ENCODE measurements at places on chromosomes 7 and 10.
A peak's percentile ranks its signal among the peaks of the same experiment; 100 is the strongest.

DNA sequence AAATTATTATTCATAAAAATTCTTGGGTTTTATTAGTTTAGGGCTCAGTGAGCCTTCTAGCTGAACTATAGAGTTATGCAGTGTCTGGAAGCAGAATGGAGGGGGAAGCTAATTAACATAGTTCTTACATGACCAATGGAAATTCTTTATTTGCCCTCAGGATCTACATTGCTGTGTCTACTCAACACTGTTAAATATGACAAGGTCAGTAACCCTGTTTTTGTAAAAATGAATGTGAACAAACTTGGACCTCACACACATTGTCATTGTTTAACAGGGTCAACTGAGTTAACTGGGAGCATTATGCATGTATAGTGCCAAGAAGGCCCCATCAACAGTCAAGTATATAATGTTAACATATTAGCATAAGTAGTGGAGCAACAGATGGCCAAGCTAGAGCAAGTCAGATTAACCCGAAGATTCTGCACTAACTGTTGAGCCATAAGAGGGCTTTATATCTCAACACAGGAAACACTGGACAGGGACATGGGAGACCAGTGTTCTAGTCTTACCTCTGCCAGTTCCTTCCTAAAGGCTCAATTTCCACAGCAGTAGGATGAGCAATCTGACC is 122.5 kb upstream of the SEM1 start:
- DNase-seq = no peak

GRCh38 chr10:43735907-43736306 is 87.2 kb upstream of the ZNF32 start:
- DNase-seq = no peak

DNA sequence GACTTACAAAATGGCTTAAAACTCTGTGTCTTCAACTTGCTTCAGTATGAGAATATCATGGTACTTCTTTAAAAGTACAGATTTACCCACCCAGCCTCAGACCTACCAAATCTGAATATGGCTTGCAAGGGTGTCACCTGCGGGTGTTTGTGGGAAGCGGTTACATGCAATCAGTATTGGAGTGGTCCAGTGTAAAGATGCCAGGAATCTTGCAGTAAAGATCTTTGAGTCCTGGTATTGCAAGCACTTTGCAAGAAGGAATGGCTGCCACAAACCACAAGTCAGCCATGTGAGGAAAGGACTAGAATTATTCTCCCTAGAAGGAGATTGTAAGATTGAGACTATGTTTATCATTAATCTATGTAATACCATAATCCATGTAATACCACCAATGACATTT is 115.1 kb downstream of the PON1 start:
- no peak for DNase-seq

- DNase-seq = no peak
Observed at GRCh38 chr10:133068111-133069032, 19.4 kb upstream of the ADGRA1 start.

- DNase-seq = no peak
Observed at GRCh38 chr7:5232485-5232837, 42.4 kb downstream of the WIPI2 start.

- DNase-seq = no peak
Observed at GRCh38 chr7:34761206-34761605, 103.2 kb downstream of the NPSR1 start.

GRCh38 chr10:28722065-28722803 is 44.9 kb downstream of the BAMBI start:
- no peak for DNase-seq

DNA sequence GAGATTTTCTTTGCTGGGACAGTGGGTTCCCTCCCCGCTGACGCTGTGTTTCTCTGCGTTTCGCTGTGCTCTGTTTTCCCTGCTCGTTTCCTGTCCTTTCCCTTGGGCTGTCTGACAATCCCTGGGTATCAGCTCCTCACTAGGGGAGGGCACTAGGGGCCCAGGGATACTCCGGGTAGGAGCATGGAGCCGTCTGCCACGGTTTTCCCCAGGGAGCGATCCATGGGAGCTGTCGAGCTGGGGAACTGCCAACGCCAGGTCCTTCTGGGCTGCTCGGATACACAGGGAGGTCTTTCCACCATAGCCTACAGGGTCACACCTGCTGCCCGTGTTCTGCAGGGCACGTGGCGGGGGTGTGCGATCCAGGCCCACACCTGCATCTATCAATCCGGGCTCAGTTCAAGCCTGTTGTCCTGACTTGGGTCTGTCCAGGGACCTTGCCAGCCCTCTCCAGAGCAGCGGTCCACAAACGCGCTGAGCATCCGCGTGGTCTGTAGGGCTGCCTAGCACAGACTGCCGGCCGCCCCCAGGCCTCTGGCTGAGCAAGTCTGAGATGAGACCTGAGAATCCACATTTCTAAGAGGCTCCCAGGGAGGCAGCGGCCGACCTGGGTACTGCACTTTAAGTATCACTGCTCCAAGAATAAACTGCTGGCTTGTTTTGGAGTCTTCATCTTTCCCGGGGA is 263.1 kb downstream of the ELFN1 start:
- DNase-seq = no peak

DNA sequence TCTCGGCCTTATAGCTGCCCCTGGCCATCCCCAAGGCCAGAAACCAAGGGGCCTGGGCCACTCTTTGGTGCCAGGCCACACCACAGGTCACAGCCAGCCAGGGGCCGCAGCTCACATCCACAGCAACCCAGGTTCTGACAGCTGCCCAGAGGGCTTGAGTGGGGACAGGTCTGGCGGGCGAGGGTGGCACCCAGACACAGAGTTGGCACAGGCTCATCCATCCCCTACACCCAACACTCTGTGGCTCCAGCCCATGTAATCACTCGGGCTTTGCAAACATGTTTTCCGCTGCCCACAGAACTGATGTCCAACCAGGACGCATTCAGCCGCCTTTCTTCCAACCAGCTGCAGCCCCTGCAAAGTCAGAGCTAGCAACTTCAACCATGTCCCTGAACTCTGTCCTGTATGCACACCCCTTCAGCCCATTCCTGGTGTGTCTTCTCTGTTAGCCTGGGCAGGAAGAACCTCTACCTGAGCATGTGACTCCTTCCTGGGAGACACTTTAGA is 57.7 kb upstream of the PPP2R2D start:
- DNase-seq = no peak

DNA sequence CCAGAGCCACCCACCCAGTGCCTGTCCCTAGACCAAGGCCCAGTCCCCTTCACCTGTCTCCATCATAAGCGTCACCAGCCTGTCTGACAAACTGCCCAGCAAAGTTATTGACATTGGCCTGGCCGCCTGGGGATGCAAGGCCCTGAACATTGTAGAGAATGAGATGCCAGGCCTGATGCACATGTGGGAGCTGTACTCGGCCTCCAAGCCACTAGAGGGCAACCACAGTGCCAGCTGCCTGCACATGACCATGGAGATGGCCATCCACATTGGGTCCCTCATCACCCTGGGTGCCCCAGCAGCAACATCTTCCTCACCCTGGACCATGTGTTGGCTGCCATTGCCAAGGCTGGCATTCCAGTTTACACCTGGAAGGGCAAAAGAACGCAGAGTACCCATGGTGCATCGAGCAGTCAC is 63.7 kb upstream of the ANTXRL start:
- no peak for DNase-seq

DNA sequence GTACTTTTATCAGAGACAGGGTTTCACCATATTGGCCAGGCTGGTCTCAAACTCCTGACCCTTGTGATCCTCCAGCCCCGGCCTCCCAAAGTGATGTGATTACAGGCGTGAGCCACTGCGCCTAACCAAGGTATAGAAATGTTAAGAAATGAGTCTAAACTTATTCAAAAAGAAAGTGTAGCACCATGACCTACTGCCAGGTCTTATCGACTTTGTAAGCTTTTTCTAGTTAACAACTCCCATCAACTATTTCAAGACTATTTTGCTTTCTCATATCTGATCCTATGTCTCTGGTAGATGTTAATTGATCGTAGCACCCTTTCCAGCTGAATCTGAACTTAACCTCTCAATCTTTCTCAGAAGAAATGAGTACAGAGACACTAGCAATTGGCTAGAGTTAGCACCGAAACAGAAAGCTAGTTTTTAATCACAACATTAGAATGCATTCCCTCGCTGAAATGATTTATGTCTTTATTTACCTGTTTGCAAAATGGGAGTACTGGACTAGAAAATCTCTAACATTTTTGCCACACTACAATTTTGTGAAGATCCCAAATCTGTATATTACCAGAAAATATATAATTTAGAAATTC is 114.0 kb upstream of the HGF start:
- no peak for DNase-seq

DNA sequence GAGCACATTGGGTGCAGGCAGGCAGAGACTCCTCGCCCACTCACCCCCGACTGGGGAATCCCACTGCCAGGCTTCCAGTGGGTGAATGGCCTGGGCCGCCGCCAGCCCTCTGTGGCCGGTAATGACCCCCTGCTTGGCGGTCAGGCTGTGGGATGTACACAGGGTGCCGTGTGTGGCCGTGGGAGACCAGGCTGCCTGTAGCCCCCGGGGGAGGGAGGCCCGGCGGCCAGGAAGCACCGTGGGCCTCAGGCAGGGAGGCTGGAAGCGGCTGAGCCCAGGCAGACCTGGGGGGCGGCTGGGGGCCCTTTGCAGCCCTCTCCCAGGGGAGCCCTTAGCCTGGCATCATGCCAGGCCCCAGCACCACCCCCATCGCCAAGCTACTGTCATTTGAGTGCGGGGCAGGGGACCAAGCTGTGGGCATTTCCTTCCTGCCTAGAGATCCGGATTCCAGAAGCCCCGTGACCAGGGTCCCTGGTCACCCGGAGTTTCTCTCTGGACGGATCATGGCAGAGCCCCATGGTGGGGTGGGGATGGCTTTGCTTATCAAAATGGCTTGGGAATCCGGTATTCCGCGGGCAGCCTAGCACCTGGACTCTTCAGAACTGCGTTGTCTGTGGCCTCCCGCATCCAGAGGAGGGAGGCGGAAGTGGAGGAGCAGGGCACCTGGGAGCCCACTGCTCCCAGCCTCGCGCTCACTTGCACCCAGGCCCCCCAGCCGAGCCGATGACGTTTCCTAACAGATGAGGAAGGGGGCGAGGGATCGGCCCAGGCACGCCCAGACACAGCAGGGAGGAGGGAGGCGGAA is 1.1 kb downstream of the TTYH3 start:
- peak; percentile 77 for DNase-seq

DNA sequence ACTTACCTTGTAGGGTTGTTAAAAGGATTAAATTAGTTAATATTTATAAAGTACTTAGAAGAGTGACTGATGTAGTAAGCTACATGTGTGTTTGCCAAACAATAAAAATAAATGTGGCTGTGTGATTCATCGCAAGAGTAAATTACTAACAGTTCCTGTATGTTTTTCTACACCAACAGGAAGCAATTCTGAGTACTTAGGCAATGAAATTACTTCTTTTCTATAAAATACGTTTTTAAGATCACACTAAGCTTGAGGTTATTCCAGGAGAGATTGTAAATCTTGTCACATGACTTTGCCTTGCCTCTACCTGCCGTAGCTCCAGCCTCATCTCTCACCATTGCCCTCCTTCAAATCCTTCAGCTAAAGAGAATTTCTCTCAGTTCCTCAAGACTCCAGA is 18.1 kb upstream of the GSTK1 start:
- DNase-seq = no peak

DNA sequence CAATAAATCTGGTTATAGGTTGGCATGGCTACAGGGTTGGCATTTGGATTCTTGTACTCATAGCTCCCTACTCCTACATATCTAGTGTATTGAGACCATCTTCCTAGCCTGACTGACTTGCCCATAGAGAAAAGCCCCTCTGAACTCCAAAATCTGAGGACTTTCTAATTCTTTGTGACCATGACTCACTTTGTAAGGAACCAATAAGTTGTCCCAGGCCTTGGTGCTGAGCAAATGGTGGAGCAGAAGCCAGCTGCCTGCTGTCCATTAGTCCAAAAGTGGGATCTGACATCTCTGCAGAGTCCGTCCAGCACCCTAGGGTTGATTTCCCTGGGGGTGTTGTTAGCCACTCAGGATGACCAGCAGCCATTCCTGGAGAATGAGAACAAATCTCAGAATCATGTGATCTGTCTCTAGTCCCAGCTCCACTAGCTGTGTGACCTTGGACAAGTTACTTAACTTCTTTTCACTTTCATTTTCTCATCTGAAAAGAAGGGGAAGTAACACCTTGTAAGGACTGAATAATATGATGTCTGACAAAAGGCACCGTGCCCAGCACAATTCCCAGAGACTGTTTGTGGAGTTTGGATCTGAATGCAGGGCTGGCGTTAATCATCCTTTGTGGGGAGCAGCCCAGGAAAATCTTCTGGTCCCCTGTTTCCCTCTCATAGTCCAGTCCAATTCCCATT is 44.1 kb downstream of the MTURN start:
- peak; percentile 44 for DNase-seq

GRCh38 chr10:18196806-18197550 is 56.8 kb downstream of the CACNB2 start:
- no peak for DNase-seq

GRCh38 chr10:25842146-25842545 is 91.9 kb upstream of the MYO3A start:
- DNase-seq = no peak

- no peak for DNase-seq
Observed at GRCh38 chr7:142196066-142196840, 61.6 kb downstream of the PRSS58 start.

DNA sequence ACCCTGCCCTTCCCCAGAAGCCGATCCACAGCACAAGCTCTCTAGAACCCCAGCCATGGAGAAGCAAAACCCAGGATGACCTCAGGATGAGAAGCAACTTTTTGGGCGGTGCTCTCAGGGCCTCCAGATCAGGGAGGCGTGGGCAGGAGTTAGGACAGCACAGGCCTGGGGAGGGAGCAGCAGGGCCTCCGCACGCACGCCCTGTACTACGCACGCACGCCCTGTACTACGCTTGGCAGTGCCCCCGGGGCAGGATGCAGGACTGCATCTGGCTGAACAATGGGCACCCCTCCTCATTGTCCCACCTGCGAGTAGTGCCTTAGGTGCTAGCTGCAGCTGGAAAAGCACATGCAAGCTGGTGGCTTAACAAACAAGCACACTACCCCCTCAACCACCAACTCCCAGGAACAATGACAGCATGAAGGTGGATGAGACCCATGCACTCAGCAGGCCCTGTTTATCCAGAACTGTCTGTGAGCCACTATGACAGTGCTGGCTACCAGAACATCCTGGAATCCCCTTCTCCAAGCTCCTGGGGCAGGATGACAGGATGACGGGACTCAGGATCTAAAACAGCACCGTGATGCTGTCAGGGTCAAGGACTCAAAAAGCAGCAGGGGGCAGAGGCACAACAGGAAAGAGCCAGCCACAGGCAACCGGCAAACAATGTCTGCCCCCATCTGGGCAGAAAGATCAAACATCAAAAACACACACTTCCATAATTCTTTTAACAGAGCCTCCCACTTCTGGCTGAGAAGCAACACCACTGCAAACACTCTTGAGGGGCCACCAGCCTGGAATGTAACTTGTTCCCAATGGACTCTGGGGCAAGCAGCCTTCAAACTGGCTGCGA is 11.8 kb downstream of the PODXL start:
- no peak for DNase-seq

DNA sequence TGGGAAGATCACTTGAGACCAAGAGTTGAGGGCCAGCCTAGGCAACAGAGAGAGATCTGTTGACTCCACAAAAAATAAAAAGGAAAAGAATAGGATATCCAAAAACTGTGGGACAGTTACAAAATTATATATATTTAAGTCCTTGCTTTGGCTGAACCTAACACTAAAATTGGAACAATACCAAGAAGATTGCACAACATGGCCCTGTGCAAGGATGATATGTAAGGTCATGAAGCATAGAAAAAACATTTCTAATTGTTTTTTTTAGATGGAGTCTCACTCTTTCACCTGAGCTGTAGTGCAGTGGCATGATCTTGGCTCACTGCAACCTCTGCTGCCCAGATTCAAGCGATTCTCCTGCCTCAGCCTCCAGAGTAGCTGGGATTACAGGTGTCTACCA is 139.0 kb downstream of the TPST1 start:
- no peak for DNase-seq

All from GM20000 (cell line).